ENCODE measurements at places on chromosomes 3 and 15.

- DNase-seq, result no peak
These were observed 13.1 kb upstream of the ANP32A start for GRCh38 chr15:68833700-68834331.

DNA sequence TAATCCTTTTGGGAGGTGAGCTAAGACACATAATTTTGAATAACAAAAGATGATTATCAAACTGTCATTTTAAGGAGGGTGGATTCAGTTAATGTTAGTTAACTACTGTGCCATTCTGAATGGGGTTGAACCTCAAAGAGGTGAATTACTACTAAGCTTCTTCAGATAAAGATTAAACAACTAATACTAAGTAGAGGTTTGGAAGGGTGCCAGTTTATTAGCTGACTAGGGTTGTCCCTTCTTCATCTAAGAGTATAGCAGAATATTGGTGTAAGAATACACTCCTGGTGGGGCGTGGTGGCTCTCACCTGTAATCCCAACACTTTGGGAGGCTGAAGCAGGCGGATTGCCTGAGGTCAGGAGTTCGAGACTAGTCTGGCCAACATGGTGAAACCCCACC is 123.1 kb upstream of the LRRFIP2 start:
- DNase-seq, result no peak

DNA sequence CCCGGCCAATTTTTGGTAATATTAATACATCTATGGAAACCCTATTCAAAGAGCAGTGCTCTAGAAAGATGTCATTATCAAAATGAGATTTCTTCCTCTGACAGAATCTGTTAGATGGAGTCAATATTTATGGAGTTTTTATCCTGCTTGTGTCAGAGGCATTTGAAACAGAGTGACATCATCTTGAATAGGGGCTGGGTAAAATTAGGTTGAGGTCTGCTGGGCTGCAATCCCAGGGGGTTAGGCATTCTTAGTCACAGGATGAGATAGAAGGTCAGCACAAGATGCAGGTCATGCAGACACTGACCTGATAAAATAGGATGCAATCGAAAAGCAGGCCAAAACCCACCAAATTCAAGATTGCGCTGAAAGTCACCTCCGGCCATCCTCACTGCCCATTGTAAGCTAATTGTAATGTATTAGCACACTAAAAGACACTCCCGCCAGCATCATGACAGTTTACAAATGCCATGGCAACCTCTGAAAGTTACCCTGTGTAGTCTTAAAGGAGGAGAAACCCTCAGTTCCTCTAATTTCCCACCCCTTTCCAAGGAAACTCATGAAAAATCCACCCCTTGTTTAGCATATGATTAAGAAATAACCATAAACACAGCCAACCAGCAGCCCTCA is 27.3 kb upstream of the CCDC50 start:
- DNase-seq, result no peak

GRCh38 chr3:186821429-186822387 is 15.4 kb upstream of the RFC4 start:
- DNase-seq, result no peak

GRCh38 chr3:195805181-195805580 is 6.5 kb downstream of the MUC4 start:
- no peak for DNase-seq

GRCh38 chr15:64354688-64355344 is 1.2 kb downstream of the CSNK1G1 start:
- DNase-seq, result no peak

- no peak for DNase-seq
These were observed 340.8 kb upstream of the DCBLD2 start for GRCh38 chr3:99242271-99242670.
